IMR-90 (cell line): ENCODE measurements at places on chromosomes 1 and 21. TPM values are rescaled to one million over a fixed set of nuclear protein-coding genes. Genes with fewer than 3 reads are reported as not detected.

The RIMS3 gene
- total RNA-seq = 0.28 and 0.36 TPM in 2 replicates

The ACADM gene
- 8.6 and 21.9 TPM in 2 replicates for total RNA-seq

The NUP210L gene
- total RNA-seq = under 0.01 TPM in 2 replicates

The MSH4 gene
- under 0.01 TPM in 2 replicates for total RNA-seq

The AIRE gene
- not detected in 2 replicates for total RNA-seq

The GRHL3 gene
- total RNA-seq = not detected in 2 replicates

The TBX15 gene
- total RNA-seq = not detected in 2 replicates

The WNT2B gene
- total RNA-seq = 0.54 and 0.56 TPM in 2 replicates

The KCNQ4 gene
- total RNA-seq = not detected in 2 replicates

The LEMD1 gene
- total RNA-seq = not detected in 2 replicates

The HORMAD1 gene
- total RNA-seq = not detected in 2 replicates

The LDLRAD2 gene
- not detected in 2 replicates for total RNA-seq

The FABP3 gene
- total RNA-seq = 4.8 and 5.6 TPM in 2 replicates

The SPRR3 gene
- total RNA-seq = not detected in 2 replicates

The OR2L2 gene
- total RNA-seq = not detected in 2 replicates

The NENF gene
- 15.0 and 16.0 TPM in 2 replicates for total RNA-seq

The AMY2A gene
- total RNA-seq = not detected in 2 replicates

The CLCA1 gene
- total RNA-seq = not detected in 2 replicates
